ENCODE measurements at places on chromosomes 5 and 9.

DNA sequence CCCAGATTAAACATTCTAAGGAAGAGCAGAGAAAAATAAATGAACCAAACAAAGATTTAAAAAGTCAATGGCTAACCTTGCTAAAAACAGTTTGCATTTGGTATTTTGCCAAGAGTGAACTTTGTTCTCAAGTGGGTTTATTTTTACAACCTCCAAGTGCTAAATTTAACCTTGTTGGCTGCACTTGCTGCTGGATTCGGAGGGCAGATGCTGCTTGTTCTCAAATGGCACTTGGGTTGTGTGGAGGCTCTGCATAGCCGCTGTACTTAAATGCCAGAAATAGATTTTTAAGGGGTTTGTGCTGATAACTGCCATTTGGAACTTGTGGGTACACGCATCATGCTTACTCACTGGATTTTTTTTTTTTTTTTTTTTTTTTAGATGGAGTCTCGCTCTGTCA lies 13.3 kb upstream of the SPATA24 start:
- DNase-seq, result no peak

DNA sequence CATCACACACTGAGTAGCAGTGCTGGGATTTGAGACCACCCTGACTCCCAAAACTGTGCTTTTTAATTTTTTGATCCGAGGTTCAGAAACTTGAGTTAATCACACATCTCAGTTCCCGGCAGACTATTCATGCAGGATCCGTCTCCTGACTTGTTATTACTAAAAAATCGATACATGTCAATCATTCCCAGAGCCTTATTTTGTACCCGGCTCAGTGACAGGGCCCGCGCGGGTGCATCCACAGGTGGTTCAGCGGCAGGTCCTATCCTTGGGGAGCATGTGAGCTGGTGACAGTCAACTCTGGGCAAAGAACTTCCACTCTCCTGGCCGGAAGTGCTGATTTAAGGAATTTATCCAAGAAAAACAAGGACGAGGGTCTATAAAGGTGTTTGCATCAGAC lies 95.9 kb upstream of the MVB12B start:
- no peak for DNase-seq

DNA sequence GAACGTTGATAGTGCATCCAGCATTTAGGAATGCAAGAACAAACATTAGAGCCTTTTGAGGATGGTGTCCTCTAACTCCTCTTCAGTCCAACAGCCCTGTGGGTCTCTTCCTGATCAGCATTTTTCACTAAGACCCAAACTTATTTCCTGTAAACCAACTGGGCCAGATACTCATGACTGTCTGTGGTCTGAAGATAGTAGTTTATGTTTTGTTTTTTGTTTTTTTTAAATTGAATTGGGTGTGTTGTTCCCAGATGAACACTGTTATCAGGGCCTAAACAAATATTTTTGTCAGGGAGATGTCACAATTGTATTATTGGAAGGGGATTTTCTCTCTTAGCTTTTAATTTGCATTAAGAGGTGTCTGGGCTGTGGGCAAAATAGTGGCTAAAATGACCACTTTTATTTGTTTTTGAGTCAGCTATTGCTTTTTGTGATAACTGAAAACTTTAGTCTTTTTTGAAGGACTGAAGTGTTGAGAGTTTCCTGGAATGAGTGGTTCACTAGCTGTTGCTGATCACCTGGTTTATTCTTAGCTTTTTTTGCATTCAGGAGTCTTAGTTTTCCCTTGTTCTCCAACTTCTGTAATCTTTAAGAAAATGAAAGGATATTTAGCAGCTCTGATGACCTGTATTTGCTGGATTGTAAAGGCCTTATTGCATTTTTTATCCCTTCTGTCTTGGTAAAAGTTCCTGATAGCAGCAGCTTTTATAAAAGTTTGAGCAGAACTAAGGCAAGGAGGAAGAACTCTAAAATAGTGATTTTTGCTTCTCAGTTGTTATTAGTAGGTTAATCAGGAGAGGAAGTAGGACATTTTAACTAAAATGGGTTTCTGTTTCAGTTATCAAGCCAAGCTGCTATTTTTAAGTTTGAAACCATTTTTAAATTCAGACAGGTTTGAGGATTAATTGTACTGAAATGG lies 5.5 kb downstream of the MAN2A1 start:
- DNase-seq, result peak; percentile 32

DNA sequence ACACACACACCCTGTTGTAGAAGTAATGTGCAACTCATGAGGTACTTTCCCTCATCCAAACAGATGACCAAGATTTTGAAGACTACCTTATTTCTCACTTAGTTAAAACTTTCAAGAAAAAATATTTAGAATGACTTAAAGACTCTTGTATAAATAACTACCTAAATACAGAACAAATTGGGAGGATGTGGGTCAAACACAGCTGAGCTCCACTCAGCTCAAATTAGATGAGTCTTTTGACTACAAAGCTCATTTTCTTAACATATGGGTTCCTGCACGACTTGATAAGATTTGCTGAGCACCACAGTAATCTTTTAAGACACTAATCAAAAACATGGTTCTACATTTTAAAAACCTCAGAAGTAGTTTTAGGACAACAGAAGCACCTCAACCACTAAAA lies 8.9 kb downstream of the MTX3 start:
- DNase-seq, result no peak

GRCh38 chr9:93329629-93330280 lies 121.7 kb upstream of the FAM120A start:
- no peak for DNase-seq

- DNase-seq, result no peak
These were observed 109.8 kb downstream of the NR6A1 start for GRCh38 chr9:124661271-124661670.

DNA sequence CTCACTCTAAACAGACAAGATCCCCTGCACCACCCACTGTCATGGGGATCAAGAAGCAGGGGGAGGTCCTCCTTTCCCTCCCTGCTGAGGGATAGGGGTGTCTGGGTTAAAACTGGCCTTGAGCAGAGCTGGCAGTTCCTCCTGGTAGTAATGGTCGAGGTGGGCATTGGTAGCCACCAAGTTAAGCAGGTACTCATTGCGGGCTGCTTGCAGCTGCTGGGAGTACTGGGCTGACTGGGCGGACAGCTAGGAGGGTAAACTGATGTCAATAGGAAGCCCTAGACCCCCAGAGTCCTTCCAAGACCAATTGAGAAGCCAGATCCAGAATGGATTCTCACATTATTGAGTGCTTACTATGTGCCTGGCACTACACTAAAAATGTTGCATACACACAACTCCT lies 3.4 kb downstream of the FCHSD1 start:
- DNase-seq, result no peak

DNA sequence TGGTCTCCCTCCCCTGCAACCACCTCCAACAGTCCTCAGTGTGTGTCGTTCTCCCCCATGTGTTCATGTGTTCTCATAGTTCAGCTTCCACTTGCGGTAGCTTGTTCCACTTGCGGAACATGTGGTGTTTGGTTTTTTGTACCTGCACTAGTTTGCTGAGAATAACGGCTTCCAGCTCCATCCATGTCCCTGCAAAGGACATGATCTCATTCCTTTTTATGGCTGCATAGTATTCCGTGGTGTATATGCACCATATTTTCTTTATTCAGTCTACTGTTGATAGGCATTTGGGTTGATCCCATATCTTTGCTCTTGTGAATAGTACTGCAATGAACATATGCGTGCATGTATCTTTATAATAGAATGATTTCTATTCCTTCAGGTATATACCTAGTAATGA lies 43.0 kb upstream of the ZFYVE16 start:
- DNase-seq, result no peak

DNA sequence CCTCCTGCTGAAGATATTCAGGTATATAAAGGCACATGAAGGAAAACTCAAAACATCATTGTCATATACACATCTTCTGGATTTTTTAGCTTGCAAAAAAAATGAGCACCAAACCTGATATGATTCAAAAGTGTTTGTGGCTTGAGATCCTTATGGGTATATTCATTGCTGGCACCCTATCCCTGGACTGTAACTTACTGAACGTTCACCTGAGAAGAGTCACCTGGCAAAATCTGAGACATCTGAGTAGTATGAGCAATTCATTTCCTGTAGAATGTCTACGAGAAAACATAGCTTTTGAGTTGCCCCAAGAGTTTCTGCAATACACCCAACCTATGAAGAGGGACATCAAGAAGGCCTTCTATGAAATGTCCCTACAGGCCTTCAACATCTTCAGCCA lies at the start of gene IFNK:
Gene IFNK (plus strand): TSS at position 55 of the 400 bp plus-strand sequence. CDS start 47 bp downstream, at position 102.
- no peak for DNase-seq

DNA sequence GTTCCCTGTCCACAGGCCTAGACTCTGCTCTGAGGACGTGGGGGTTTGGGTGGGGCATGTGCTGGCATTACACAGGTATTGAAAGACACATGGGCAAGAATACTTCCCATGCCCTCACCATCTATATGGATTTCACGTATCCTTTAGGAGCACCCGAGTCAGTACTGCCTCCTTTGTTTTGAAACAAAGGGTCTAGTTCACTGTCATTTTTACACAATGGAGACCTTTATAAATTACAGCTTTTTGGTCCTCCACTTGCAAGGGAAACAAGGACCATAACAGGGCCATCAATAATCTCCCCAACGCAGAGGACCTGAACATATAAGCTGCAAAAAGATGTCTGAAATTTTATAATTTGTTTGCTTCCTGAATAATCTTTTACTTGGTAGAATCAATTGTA lies 24.9 kb upstream of the CRHBP start:
- DNase-seq, result no peak

DNA sequence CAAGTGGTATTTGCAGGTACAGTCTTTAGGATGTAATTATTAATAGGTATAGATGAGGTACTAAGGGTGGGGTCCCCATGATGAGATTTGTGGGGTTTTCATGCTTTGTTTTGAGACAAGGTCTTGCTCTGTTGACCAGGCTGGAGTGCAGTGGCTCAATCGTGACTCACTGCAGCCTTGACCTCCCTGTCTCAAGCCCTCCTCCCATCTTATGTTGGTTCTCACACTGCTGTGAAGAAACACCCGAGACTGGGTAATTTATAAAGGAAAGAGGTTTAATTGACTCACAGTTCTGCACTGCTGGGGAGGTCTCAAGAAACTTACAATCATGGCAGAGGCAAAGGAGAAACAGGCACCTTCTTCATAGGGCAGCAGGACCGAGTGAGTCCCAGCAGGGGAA lies 217.5 kb downstream of the CDK5RAP2 start:
- no peak for DNase-seq

DNA sequence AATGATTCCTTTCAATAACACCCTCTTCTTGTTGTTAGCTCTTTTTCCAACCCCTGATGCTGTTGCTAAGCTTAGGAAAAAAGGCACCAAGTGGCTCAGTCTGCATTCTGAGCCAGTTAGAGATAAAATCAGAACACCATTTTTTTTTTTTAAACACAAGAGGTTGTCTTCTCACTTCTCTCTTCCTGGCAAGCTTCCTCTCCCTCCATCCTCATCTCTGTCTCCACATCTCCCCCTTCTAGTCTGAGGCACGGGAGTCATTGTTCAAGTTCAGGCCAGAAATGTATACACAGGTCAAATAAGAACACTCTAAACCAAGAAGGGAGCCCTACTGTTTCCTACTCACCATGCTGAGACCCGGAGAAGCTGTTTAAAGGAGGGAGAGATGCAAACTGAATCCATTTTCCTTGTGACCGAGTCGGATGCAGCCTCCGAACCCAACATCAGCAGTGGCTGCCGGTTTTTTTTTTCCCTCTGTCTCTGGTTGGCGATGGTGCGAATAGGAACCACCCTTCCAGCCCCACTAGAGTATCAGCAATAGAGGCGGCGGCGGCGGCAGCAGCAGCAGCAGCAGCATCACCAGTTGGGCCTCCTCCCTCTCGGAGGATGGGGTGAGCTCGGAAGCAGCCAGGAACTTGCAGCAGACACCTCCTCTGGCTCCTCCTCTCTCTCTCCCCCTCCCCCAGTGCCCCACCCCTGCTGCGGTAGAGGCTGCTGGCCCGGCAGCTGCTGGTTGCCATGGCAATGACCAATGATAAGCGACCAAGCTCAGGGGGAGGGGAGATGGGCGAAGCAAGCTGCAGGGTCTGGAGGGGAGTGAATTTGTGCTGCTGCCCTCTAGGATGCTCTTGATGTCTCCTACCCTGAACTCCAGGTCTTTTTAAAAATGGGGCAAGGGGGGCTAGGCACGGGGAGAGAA lies at the start of gene JAKMIP2:
Gene JAKMIP2 (minus strand): TSS at position 619 of the 919 bp plus-strand sequence. CDS start 110,922 bp downstream, outside the sequence.
- DNase-seq, result peak; percentile 3

- no peak for DNase-seq
These were observed 546.3 kb downstream of the MAT2B start for GRCh38 chr5:164051745-164052144.

DNA sequence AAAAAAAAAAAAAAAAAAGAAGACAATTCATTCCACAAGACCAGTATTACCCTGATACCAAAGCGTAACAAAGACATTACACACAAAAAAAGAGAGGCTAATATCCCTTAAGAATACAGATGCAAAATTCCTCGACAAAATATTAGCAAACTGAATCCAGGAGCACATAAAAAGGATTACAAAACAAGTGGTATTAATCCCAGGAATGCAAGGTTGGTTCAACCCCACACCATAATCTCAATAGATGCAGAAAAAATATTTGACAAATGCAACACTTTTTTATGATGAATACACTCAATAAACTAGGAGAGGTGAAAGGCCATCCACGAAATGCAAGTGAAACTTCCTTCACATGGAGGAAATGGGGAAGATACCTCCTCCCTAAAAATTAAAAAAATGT lies 80.1 kb upstream of the TLR4 start:
- no peak for DNase-seq
